ENCODE measurements at places on chromosomes 5 and 9.

- DNase-seq, result no peak
Observed at GRCh38 chr5:102649731-102650130, 105.4 kb upstream of the PAM start.

- DNase-seq, result no peak
Observed at GRCh38 chr5:159630545-159630944, 285.7 kb upstream of the ADRA1B start.

GRCh38 chr9:684054-684890 is 157.2 kb upstream of the DMRT1 start:
- no peak for DNase-seq

DNA sequence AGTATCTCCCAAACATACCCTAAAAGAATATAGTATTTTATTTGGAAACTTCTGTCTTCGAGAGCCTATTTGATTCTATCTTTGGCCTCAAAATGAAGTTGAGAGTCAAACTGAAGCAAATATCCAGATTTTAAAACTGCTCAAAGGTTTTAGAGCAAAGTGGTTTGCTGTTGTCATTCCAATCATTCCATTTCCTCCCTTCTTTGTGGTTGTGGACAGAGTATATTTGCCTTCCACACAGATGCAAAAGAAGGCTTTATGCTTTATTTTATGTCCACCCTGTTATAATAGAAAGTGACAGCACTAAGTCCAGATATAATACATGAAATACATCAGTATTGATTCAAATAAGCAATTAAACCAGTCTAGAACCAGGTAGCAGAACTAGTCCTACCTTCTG is 12.4 kb downstream of the GZMK start:
- no peak for DNase-seq

DNA sequence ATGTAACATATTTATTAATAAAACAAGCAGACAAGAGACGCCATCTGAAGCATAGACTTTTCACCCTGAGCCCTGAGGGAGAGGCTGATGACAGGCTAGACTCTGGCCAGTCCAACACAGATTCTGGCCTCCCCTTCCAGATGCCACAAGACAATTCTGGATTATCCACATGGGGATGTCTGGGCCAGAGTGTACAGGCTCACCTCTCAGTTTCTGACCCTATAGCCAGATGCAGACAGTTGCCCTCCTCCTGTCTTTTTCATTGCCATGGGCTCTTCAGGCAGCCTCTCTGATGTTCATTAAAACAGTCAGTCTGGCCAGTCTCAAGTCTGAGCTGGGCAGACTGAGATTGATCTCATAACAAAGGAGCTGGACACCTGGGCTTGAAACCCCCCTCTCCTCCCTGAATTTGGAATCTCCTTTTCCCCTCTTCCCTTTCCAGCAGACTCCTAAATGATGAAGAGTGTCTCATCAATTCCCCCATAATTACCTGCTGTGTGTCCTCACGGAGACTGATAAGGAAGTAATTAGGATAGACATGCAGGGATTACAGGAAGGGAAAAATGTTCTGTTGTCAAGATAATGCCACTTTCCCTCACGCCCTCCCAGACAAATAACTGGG is 89.6 kb downstream of the ASTN2 start:
- DNase-seq, result no peak

DNA sequence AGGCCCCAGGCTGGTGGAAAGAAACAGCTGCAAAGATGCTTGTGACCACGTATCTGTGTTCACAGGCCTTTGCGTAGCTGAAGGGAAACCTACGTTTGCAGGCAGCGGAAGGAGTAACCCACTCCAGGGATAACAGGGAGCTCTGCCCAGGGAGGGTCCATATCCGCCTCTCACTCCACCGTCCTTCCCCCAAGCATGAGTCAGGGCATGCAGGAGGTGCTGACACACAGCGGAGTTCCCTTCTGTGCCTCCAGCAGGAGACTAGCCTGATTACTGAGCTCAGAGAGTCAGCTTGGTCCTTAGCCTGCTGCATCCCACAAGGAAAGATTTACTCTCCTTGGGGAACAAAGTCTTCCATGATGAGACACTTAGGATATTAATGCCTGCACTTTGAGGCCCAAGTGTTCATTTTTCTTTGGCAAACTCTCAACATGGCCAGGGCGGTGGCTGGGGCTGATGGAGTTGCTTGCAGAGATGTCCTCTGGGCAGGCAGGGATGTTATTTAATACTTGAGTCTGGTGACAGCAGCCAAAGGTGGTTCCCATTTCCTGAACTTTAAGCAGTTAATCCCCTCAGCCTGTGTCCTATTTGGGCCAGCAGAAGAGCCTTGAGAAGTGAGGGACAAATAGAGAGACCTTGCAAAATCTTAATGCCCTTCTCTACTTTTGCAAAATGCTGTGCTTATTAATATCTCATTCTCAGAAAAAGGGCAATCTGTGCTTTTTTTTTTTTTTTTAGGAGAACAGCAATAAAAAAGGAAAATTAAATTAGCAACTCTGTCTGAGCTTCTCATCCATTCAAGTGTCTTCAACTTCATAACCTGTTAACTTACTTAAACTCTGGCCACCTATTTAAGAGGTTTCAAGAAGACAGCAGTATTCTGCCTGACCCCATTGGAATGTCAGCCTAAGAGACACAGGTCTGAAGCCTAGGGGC is 222.1 kb downstream of the HSPA4 start:
- DNase-seq, result no peak

DNA sequence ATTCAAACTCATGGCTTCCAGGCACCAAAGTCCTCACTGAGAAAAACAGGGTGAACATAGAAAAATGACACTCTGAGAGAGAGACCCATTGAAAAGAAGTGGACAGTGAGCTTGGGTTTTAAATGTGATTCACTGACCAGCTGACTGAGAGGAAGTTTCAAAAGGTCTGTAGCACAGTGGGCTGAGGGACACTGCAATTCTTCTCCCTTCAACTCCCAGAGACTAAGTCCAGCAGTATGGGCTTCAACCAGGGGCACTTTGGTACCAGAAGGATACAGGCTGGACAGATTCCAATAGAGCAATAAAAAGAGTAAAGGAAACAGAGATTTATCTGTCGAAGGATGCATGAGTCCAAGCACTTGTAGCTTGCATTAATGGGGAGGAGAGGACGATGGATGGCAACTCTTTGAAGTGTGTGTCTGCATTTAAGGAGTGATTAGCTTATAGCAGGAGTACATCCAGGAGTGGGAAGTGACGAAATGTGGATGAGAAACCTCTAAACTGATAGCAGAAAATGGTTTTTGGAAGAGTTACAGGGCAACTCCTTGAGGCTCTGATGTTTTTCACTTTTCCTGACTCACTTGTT is 117.0 kb upstream of the ANKRD55 start:
- no peak for DNase-seq

DNA sequence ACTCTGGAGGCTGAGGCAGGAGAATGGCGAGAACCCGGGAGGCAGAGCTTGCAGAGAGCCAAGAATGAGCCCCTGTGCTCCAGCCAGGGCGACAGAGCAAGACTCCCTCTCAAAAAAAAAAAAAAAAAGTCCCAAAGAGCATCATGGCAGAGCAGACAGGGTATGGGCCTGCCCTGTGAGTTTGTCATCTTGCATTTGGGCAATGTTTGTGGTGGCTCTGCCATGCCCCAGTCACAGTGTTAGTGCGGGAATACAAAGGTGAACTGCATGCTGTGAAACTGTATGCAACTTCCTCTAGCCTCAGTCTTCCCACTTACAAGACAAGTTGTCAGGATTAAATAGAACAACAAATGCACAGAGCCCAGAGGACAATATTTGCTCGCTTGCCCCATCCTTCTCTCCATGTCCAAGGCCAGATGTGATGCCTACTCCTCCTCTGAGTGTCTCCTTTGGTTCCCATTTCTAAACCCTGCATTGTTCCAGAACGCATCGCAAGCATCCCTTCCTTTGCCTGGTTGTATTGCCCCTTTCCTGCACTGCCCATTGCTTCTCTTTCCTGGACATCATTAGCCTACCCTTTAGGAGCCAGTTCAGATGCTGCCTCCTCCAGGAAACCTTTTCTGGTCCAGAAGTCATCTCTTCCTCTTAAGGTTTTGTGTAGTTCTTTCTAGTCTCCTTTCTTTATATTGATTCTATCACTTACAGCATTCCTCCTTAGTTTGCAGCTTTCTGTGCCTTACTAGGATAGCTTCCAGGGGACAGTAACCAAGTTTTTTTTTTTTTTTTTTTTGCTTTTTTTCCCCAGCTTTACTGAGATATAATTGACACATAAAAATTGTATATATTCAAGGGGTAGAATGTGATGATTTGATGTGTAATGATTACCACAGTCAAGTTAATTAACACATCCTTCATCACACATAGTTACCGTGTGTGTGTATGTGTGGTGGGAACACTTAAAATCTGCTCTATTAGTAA is 69.0 kb upstream of the TNFAIP8 start:
- no peak for DNase-seq

DNA sequence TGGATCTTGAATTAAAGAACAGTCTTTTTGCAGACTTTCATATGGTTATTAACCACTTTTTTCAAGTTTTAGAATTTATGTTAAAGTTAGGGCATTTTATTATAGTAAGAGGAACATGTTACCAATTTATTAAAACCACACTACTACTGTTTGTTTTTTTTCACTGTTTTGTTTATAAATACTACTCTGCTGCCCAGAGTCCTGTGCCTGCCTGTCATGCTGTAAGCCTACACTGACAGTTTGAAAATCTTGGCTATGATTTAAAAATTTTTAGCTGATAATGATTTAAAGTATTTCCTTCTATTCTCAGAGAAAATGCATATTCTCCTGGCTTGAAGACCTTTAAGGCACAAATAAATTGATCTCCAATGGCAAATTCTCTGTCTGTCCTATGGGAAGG is 128.7 kb downstream of the RPS23 start:
- DNase-seq, result no peak

DNA sequence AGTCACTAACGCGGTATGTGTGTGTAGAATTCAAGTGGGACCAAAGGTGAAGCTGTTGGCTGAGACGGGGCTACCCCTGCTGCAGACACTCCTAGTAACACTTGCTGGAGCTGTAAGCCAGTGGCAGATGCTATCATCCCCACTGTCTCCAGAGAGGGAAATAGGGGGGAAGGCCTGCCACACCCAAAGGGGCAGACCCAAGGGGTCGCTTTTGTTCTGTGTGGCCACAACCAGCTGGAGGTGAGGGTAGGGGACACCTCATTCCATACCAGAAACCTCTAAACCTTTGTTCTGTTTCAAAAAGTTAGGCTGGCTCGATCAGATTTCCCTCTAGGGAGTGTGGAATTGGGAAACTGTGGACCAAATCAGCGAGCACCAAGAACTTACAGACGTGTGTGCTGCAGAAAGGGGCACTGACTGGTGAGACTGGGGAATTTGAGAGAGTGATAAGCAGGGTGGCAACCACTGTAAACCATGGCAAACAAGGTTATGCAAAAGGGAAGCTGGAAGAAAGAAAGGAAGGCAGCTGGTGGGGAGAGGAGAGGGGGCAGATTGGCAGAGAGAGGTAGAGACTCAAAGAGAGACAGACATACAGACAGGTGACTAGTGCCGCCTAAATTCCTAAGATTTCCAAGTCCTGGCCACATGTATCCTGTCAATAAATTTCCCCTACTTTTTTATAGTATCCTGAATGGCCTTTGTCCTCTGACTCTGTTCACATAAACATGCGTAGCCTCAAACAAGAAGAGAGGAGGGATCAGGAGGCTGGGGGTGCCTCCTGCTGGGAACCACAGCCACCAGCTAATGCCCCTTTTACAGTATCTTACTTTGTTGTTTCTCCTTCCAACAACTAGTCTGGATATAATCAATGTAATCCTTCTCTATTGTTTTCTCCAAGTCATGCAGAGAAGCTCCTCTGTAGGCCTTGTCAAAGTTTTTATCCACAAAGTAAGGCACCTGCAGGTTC is 15.6 kb upstream of the SPATA24 start:
- DNase-seq, result no peak

GRCh38 chr9:86230858-86231257 is 28.6 kb downstream of the C9orf153 start:
- DNase-seq, result no peak

DNA sequence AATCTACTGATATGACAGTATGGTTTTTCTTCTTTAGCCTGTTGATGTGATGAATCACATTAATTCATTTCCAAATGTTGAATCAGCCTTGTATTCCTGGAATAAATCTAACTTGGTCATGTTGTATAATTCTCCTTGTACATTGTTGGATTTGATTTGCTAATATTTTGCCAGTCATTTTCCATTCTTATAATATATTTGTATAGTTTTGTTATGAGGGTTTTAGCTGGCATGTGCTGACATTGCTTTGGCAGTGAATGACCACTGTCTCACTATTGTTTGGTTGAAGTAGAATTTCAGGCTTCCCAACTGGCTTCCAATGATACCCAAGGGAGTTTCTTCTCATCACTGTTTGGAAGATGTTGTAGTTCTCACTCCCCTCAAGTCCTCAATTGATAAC is 983.0 kb upstream of the PTPRD start:
- no peak for DNase-seq

GRCh38 chr5:176447591-176447977 is 601 bp upstream of the FAF2 start:
- DNase-seq, result no peak

DNA sequence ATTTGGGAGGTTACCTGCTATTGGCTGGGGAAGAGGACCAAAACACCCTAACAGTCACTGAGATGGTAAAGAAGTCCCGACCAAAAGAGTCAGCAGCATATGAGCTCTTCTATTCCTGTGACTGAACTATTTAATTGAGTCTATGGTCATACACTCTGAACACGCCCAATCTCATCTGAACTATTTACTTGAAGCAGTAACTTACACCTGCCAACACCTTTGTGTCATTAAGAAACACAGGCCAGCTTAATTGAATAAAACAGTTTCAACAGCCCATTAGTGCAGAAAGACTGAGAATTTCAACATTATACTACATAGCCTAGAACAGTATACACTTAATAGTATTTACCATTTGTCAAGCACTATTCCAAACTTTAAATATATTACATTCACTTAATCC is 47.8 kb downstream of the NR6A1 start:
- DNase-seq, result no peak

DNA sequence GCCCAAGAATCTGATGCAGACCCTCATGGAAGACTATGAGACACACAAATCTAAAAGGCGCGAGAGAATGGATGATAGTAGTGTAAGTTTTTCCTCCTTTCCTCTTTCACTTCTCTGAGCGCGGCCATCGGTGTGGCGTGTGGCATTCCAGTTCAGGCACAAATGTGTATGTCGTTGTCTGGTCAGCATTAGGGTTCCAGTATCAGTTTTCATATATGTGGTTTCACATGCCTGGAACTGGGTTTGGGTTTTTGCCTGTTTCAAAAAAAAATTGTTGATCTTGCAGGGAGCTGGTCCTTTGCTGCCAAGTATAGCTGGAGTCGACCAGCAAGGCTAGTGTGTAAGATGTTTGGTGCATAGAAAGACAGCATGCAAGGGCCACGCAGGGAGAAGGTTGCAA is 51.5 kb downstream of the C9orf152 start:
- no peak for DNase-seq

- no peak for DNase-seq
Observed at GRCh38 chr5:24643880-24644279, 898 bp downstream of the CDH10 start.

- no peak for DNase-seq
Observed at GRCh38 chr5:181133083-181133482, 2.1 kb upstream of the OR2V1 start.

- DNase-seq, result no peak
Observed at GRCh38 chr5:64899838-64900237, 131.1 kb downstream of the CWC27 start.

- no peak for DNase-seq
Observed at GRCh38 chr5:170821257-170821800, 37.8 kb downstream of the GABRP start.

GRCh38 chr5:151900891-151901290 is 23.8 kb downstream of the GLRA1 start:
- no peak for DNase-seq

All from left renal cortex interstitium (tissue), 4 donors.